ENCODE measurements at places on chromosomes 3 and 15. TPM values are rescaled to one million over a fixed set of nuclear protein-coding genes. Genes with fewer than 3 reads are reported as not detected.
A peak's percentile ranks its signal among the peaks of the same experiment; 100 is the strongest.

DNA sequence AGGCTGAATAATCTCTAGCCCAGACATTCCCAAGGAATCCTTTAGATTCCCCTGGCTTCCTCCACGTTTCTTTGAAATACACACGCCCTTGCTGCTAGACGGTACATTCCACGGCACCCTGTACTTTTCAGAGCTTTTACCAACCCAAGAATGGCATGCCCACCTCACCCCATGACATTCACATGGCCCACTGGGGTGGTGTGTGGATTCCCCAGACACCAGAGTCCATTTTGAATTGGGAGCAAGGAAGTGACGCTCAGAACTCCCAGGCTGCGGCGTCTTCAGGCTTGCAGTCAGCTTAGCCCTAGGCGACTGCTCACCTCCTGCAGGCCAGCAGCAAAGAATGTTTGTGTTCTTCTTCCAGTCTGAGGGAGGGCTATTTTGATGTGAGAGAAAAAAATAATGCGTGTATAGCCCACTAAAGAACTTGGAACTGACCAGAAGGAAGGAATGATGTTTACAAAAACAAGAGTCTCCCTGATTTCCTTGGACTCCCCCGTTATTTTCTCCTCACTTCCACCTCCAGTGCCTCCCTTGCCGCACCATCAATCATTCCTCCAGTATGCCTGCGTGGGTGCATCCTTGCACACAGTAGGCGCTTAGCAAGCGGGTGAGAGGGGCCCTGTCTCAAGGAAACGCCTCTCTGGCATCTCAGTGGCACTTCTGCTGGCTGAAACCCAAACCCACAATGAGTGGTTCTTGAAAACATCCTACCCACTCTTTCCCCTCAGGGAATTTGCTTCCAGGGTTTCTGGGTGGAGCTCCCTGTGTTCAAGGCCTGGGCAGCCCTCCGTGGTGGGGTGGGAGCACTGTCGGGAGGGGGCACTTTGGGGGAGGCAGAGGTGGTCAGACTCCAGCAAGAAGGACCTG lies 59.9 kb downstream of the SMAD6 start:
- no peak for DNase-seq

DNA sequence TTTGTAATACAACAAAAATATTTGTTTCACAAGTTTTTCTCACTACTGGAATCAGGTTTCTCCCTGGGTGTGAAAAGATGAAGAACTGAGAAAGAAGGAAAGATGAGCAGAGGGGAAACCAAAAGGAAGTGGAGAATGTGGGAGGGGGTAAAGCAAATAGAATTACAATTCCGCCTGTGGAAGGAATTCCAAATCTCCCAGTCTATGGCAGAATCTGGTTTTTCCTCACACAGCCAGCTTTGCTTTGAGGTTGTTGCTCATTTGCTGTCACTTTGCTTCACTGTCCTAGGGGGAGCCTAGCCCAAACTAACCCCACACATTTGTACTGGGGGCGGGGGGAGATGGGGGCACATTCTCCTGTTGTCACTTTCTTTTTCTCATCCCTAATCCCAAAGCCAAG lies 43.9 kb downstream of the RPL22L1 start:
- no peak for DNase-seq

- DNase-seq, result no peak
Measured at GRCh38 chr15:26967719-26968269, 3.2 kb upstream of the GABRG3 start.

DNA sequence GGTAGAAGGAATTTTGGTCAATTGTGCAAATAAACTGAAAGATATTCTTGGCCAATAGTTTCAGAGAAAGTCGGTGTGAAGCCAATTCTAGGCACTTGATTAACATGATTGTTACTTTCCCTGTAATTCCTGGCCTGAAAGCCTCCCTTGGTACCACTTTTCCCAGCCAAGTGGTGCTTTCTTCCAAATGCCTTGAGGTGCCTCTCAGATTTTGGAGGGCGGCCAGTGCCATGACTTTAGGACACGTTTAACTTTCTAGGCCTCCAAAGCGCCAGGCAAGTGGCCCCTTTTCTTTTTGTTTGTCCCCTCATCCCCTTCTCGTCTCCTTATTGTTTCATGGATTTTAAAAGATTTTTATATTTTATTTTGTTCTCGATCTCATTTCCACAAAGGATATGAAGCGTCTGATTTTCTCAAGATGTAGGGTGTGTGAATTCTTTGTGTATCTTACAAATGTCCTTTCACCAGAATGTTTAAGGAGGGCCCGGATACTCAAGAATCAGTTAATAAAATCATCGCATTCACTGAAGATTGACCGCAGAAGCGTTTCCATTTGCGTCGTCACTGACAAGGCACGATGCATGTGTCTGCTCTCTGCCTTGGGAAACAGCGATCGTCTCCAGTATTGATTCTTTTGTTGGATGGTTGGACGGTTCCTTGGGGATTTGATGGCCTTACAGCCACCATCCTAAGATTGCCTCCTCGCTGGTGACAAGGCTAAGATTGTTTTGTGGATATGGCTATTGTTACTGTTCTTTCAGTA lies 87.8 kb downstream of the ASB7 start:
- DNase-seq, result no peak

DNA sequence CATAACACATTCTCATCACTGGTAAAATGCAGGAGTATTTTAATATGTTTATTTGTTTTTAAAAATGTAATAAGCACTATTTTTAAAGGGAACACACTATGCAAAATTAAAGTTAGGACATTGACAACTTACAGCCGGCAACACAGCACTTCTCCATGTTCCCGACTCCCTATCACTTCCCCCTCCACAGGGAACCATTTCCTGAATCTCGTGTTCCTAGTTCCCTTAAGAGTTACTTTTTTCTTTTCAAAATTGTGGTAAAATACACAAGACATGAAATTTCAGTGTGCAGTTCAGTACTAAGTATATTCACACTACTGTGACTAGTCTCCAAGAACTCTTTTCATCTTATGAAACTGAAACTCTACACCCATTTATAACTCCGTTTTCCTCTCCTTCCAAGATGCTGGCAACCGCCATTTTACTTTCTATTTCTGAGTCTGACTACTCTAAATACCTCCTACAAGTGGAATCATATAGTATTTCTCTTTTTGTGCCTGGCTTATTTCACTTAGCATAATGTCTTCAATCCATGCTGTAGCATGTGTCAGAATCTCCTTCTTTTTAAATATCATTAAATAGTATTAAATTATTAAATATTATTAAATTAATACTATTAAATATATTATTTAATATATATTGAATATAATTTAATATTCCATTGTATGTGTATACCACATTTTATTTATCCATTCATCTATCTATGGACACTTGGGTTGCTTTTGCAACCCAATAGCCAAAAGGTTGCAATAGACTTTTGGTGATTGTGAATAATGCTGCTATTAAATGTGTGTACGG lies 25.9 kb upstream of the UBE2Q2 start:
- DNase-seq, result no peak

DNA sequence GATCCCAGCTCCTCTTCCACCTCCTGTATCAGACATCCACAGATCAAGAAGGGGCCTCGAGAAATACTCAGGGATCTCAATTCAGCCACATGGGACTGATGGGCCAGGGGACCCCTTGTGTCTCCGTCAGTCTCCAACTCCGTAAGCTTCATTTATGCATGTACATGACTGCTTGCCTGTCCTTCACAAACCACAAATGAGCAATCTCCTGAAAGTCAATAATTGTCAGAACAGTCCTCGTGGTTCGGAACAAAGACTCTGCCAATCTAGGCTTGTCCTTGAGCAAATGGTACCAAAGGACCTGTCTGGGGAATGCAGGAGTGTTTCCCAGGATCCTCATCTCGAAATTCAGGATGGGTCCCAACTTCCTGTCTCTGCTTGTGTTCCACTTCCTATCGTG lies 20.8 kb downstream of the SLC12A8 start:
- no peak for DNase-seq

GRCh38 chr3:176430244-176431037 lies 766.8 kb downstream of the TBL1XR1 start:
- DNase-seq, result peak; percentile 41

- DNase-seq, result no peak
Measured at GRCh38 chr3:175287361-175287963, 428.3 kb downstream of the NAALADL2 start.

DNA sequence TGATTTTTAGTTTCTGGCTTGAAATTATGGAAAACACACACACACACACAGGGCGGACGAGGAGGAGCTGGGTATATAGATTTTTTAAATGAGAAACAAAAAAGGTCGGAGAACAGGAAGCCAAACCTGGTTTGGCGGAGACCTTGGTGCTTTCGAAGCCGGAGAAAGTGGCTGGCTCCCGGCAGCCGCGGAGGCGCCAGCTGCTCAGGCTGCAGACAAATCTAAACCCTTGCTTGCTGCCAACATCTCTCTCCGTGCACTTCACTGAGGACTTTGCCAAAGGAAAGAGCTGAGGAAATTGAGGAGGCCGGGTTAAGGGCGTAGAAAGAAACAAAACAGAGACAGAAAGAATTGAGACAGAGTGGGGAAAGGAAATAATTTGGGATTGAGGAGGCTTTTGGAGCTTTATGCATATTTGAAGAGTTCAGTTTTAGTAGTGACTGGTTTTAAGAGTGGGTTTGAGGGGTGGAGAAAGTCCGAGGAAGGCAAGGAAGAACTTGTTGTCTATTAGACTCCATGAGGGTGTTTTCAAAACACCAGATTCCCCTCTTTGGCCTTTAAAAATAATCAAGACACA lies 2.2 kb downstream of the ZIC1 start:
- DNase-seq, result no peak

- DNase-seq, result no peak
Measured at GRCh38 chr3:55624238-55624637, 137.1 kb upstream of the WNT5A start.

DNA sequence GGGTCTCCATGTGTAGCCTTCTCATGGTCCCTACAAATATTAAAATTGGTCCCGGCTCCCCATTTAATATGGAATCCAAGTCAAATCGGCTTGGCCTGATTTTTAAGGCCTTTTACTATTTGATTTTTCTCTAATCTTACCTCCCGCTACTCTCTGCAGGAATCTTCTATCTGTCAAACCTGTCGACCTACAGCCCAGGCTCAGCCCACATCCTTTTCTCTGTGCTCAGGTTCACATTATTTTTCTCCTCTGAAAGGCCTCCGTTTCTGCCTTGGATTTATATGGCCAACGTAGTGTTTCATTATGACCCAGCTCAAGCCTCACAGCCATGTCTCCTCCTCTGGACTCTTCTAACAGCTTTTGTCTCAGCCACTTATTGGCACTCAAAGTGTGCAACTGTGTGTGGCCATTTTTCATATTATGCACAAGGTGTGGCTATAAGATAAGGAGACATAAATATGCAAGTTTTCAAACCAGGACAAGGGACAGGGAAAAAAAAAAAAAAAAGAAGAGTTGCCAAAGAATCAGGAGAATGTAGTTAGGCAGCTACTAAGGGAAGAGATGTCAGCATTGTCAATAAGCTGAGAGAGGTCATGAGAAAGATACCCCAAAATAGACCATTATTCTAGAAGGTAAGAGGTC lies 2.1 kb upstream of the GLCE start:
- no peak for DNase-seq

DNA sequence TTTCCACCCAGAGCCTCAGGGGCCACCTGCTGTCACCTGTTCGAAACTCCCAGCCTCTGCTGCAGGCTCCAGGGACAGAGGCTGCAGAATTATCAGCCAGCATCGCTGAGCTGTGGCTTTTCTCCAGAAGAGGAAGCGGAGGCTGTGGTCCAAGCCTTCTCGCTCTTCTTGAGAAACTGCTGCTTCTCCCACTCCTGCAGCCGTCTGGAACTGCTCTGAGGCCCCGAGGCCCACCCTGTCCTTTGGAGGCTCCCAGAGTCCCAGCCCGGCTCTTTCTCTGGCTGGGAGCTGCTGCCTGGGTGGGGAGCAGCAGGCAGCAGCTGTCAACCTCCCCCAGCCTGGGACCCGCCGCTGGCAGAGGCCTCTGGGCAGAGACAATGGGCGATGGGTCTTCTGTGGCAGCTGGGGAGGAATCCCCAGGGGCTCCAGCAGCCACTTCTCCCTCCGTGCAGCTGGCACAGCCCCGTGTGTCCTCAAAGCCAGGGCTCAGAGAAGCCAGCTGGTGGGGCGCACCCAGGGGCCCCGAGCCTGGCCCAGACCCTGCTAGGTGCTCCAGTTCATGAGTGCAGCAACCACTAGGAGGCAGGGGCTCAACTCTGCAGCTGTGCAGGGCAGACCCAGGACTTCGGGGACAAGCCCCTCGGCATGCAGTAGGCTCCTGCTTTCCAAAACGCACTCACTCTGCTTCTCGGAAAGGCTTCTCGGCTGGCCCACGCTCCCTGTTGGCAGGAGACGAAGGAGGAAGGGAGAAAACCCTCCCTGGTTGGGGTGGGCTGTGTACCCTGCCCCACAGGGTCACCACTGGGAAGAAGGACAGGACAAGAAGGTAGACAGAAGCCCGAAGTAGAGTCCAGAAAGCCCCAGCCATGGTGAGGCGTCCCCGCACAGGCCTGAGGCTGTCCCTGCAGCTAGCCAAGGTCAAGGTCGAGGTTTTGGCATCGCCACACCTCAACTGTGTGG lies 49.9 kb upstream of the FURIN start:
- DNase-seq, result no peak

GRCh38 chr3:65560901-65561300 lies 477.8 kb downstream of the MAGI1 start:
- DNase-seq, result no peak

DNA sequence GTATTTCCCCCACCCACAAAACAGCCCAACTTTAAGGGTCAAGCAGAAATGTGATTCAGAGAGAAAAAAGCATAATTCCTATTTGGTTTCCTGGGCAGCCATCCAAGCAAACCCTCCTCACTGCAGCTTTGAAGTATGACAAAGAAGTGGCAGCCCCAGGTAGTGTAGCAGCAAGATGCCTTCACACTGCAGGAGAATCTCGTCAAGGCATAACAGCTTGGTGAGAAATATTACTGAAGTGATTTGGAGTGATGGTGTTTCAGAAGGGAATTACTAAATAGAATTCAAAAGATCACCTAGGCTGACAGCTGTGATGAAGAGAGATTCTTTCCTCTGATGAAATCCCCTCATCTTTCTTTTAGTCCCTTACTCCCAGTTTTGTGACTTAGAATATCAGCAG lies 173.9 kb downstream of the PYDC2 start:
- no peak for DNase-seq

DNA sequence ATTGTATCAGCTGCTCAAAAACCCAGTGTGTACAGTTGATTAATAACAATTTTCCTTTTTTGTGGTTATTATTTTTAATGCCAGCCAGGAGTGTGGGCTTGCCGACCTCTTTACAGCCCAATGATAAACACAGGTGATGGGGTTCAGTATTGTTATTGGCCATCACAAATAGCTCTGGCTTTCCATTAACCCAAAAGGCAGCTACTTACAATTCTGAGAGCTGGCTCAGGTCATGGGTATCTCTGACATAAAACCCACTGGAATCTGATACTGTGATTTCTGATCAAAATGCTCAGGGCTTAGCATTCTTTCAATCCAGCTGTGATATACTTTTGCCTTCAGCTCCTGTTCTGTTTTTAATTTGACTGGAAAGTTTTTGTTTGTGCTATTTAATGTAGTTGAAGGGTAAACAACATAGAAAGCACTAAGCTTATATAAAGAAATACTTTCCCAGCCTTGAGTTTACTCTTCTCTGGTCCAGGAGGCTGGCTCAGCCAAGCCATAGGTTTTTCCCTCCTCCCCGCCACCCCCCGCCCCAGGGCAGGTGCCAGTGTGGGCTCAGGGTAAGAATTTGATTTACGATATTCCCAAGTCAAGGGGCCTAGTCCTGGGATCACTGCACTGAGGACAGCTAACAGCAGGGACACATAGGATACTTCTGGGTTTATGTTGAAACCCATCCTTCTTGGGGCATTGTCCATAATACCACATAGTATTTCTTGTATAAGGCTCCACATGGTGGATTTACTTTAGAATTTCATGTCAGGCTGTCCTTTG lies 54.0 kb upstream of the MYZAP start:
- no peak for DNase-seq

The SPINK8 gene
- total RNA-seq, result not detected

The GCHFR gene
- total RNA-seq, result 3.4 TPM

The CCR1 gene
- total RNA-seq, result 1.6 TPM

The WNT5A gene
- 49.4 TPM for total RNA-seq

Measured in cerebellum (tissue), 4 donors.